ENCODE measurements at places on chromosomes 11 and 22.

DNA sequence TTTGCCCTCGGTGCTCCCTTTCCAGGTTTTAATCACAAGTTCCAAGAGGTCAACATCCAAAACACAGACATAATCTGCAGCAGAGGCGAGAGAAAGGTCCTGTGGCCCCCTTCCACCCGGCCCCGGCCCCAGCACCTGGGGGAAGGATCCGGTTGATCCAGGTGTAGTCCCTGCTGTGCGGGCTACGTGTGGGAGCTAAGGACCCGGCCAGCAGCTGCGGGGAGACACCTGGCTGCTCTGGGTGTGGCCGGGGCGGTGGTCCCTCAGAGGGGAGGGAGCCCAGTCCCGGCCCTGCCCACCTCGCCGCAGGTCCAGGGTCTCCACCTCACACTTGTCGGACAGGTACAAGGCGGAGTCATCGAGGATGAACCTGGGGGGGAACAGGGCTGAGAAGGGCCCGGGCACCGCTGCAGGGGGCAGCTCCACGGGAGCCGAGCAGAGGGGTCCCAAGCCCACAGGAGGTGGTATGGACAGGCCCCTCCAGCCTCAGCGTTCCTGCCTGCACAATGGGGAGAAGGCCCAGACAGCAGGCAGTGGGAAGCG, 13.6 kb downstream of the ATG2A start:
- DNase-seq, result no peak

DNA sequence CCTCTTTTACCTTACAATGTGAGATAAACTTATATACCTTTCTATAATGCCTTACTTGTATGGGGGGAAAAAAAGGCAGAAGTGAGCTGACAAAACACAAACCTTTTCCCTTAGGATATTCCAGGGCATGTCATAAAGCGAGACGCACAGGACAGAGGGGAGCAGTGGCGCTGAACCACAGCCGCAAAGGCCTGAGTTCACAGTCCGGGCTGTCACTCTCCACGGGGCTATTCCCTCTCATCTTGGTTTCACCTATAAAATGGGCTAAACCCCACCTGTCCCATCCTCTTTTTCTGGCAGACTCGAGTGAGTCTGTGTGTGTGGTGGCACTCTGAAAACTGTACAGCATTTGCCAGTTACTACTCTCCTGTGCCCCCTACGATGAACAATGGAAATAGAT, 14.4 kb upstream of the FXYD2 start:
- no peak for DNase-seq

- no peak for DNase-seq
Observed at GRCh38 chr11:69003301-69003865, 9.7 kb downstream of the MRGPRF start.

- DNase-seq, result no peak
Observed at GRCh38 chr11:13881226-13881905, 81.2 kb upstream of the SPON1 start.

- no peak for DNase-seq
Observed at GRCh38 chr22:17637490-17638181, 921 bp upstream of the BCL2L13 start.

GRCh38 chr11:95365348-95365747, 134.3 kb upstream of the SESN3 start:
- DNase-seq, result no peak

DNA sequence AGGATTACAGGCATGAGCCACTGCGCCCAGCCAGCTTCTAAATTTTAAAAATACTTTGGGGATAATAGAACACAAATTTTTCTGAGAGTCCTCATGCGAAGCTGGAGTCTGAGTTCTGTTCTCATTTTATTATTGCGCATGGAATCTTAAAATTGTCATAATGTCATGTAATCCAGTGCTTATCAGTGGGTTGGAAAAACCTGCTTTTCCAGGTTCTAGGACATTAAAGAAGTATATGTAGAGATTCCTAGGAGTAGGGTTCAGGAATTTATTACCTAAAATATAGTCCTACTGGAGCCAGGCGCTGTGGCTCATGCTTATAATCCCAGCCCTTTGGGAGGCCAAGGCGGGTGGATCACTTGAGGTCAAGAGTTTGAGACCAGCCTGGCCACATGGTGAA, 4.6 kb upstream of the E2F8 start:
- no peak for DNase-seq

DNA sequence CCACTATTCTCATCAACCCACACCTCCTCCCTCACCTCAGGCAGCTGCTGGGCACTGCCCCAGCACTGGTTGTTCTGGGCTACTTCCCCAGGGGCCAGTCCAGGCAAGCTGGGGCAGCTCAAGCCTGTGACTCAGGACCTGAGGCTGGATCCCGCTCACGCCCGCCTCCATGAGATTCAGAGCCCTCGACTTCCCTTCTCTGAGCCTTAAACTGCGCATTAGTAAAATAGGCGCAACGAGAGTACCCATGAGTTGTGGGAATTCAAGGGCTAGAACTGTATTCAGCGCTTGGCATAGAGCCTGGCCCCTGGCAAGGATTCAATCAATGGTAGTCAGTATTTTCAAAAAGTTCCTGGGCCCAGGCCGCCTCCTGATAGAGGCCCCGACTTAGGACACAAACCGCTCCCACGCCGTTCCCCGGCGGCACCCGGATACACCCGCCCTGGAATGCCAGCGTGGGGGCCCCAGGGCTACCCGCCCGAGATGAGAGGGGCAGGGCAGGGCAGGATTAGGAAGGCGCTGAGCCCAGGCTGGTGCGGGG, 723 bp upstream of the CD82 start:
- no peak for DNase-seq

DNA sequence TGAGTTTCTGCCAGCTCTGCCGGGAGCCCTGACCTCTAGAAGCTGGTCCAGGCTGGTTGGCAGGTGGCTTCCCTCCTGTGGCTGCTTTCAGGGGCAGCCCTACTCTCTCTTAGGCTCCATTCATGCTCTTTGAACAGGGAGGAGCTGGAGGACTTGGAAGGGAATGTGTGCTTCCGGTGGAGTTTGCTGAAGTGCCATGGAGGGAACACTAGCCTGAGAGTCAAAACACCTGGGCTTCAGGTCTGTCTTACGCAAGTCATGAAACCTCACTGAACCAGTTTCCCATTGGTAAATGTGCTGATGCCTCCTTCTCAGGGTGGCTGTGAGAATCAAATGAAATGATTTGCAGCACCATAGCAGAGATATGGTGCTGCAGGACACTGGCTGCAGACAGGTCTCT, 224.5 kb downstream of the KIRREL3 start:
- DNase-seq, result no peak

- DNase-seq, result no peak
Observed at GRCh38 chr11:110447897-110448745, 18.4 kb downstream of the FDX1 start.

- no peak for DNase-seq
Observed at GRCh38 chr11:94558468-94558867, 8.7 kb upstream of the PIWIL4 start.

- no peak for DNase-seq
Observed at GRCh38 chr11:22707119-22707899, 40.9 kb downstream of the GAS2 start.

- DNase-seq, result no peak
Observed at GRCh38 chr11:78893996-78894395, 319.3 kb upstream of the NARS2 start.

DNA sequence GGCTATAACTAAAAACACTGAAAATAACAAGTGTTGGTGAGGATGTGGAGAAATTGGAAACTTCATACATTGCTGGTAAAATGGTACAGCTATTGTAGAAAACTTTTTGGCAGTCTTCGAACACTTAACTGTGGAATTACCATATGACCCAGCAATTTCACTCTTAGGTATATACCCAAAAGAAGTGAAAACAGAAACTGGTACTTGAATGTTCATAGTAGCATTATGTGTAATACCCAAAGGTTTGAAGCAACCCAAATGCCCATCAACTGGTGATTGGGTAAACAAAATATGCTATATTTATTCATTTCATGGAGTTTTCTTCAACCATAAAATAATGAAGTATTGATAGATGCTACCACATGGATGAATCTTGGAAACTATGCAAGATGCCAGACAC, 40.8 kb upstream of the FTH1 start:
- DNase-seq, result no peak

All from stimulated activated CD4-positive, alpha-beta T cell treated with anti-CD3 and anti-CD28 coated beads, Interleukin-4, amount 100 ng/mL, for 4 hours (primary cell).